ENCODE measurements at places on chromosomes 4 and X. TPM values are rescaled to one million over a fixed set of nuclear protein-coding genes. Genes with fewer than 3 reads are reported as not detected.

GRCh38 chrX:12965131-12965940 lies 9.6 kb upstream of the TMSB4X start:
- no peak for DNase-seq

GRCh38 chrX:48683411-48683982 lies at the start of gene WAS:
Gene WAS, plus strand, starts transcription at chrX:48683799. Its CDS starts 55 bp downstream, at chrX:48683854.
- no peak for DNase-seq

GRCh38 chr4:168521721-168522120 lies 24.9 kb downstream of the PALLD start:
- no peak for DNase-seq

GRCh38 chr4:188145601-188146000 lies 6.4 kb downstream of the TRIML1 start:
- DNase-seq: no peak

DNA sequence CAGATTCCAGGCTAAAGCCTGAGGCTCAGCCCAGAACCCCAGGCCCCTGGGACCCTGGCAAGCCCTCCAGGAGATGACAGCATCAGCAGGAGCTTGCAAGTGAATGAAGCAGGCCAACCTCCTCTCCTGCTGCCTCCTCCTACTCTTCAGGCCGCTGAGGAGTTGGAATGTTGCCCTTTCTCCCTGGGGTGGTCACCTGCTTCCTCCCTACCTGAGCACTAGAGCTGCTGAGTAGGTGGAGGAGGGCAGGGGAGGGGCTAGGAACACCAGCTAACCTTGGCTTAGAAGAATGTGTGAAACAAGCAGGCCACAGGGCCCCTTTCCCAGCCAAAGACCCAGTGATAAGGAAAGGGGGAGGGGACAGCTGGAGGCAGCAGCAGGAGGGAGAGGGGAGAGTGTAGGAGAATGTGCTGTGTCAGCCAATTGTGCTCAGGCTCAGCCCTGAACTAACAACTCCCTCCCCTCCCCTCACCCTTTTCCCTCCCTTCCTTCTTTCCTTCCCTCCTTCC lies 58.0 kb downstream of the PJA1 start:
- DNase-seq: no peak

DNA sequence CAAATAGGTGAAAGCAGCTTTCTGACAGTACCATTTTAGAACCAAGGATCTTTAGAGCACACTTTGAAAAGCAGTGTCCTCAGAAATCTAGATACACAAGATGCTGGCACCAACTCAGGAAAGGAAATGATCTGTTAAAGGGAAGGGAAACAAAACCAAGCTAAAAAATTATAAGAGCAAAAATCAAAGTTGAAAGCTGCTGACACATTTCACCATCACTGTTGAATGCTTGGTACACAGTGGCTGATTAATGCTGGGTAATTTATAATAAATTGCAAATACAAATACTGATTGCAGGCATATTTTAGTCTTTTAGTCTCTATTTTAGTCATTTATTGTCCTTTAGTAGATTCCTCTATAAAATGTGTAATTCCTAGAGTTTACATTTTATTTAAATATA lies 1540.1 kb upstream of the PCDH10 start:
- no peak for DNase-seq

GRCh38 chr4:126627255-126627654 lies 1005.5 kb upstream of the INTU start:
- peak; percentile 6 for DNase-seq

PABPC1L2B gene
- total RNA-seq: not detected

UCP1 gene
- total RNA-seq: not detected

MYL5 gene
- 25.0 TPM for total RNA-seq

MED12 gene
- total RNA-seq: 26.8 TPM

COL4A6 gene
- total RNA-seq: 0.03 TPM

RAB41 gene
- total RNA-seq: not detected

FATE1 gene
- total RNA-seq: not detected

ZNF711 gene
- total RNA-seq: not detected
